ENCODE measurements at places on chromosomes 6 and 20.

DNA sequence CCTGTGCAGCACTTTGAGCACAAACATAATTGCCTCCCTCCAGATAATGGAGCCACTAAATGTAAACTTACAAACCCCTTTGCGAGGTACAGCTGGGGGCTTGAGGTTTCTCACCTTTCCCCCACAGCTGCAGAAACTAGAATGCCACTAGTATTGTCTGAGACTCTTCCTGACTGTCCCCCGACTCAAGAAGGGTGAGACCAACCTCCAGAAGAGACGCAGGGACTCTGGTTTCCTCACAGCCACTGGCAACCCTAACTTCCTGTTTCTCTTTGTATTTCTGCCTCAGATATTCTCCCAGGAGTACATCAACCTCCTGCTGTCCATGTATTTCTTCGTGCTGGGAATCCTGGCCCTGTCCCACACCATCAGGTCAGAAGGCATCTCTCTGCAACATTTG is 23.6 kb downstream of the HM13 start:
- no peak for DNase-seq

GRCh38 chr6:41288030-41288753 is 1.7 kb upstream of the TREM1 start:
- DNase-seq, result peak; percentile 63

- no peak for DNase-seq
Observed at GRCh38 chr6:78517399-78517798, 350.0 kb upstream of the IRAK1BP1 start.

DNA sequence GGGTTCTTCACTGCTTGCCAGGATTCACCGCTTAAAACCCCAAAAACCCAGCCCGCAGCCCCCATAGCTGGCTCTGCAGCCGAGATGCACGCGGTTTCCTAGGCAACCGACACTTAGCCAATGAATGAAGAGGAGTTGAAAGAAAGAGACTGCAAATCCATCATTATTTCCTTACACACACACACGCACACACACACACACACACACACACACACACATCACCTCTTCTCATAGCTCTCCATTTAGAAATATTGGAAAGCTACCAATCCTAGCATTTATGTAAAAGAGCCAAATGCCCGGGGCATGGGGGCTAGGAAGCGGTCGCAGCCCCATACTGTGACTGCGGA is 3.4 kb upstream of the TUBB2B start:
- no peak for DNase-seq

DNA sequence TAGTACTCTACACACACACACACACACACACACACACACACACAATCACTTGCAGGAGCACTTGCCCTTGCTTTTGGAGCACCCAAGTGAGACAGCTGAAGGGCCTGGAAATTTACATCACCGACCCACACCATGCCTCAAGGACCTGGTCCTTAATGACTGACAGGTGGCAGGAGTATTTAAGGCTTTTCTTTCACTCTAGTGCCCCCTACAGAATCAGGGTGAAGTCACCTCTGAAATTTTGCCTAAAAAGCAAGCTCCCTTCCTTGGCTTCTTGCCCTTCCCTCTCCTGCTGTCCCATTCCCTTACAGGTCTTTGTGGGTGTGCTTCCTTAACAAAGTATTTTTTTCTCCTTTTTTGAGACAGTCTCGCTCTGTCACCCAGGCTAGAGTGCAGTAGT is 353.5 kb upstream of the IRAK1BP1 start:
- DNase-seq, result no peak

DNA sequence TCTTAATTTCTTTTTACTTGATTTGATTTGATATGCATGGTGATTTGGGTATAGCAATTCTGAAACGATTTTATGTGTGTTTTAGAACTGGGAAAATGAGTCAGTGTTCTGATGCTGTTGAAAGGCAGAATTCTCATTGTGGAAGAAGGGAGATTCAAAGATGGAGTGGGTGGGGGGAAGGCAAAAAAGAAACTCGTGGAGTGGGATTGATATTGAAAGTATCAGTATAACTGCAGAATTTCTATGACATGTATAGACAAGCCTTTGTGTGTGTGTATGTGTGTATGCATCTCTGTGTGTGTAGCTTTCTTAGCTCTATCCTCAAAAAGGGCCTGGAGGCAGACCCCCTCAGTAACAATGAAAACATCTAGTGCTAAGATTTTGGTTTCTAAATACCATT is 184.3 kb upstream of the OLIG3 start:
- no peak for DNase-seq

- DNase-seq, result no peak
Observed at GRCh38 chr6:167572106-167572505, 247.2 kb downstream of the TTLL2 start.

- no peak for DNase-seq
Observed at GRCh38 chr6:101462576-101462975, 69.1 kb downstream of the GRIK2 start.

DNA sequence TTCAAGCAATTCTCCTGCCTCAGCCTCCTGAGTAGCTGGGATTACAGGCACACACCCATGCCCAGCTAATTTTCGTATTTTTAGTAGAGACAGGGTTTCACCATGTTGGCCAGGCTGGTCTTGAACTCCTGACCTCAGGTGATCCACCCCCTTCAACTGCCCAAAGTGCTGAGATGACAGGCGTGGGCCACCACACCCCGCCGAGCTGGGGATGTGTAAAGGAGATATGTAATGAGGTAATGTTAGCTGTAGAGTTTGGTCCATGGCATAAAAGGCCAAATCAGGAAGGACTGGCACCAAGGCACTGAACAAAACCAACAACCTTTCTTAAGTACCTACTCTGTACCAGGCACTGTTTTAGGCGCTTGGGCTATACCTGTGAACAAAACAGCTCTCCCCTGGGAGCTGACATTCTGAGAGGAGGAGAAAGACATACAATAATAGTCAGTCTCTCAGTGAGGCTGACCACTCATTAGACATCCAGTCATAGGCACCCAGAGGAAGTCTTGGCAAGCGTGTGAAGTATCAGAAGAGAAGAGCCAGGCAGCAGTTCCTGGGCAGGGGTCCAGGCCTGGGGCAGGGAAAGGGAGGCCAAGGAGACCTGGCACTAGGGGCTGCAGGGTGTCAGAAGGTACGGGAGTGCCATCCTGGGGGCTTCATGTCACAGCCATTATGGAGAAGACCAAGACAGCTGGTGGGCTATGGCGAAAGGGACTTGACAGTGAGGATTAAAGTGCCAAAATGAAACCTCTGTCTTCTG is 164.8 kb upstream of the DTNBP1 start:
- no peak for DNase-seq

- no peak for DNase-seq
Observed at GRCh38 chr6:151111670-151112069, 128.1 kb upstream of the AKAP12 start.

GRCh38 chr6:22026164-22026678 is 270.6 kb downstream of the PRL start:
- no peak for DNase-seq

GRCh38 chr6:170166511-170167122 is 124.3 kb downstream of the DLL1 start:
- no peak for DNase-seq

DNA sequence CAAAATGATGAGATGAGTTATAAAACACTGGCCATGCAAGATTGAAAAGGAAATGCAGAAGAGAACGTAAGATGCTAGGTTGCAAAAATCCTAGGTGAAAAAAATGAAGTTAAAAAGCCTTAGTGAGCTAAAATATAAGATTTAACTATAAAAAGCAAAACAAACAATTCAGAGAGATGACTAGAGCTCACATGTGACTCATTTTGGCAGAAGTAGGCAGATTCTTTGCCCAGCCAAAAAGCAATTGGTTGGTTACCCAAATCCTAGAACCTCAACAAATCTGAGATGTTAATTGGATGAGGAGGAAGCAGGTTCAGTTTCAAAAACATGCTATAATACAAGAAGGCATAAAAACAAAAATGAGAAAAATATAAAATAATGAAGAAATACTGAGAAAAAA is 249.1 kb downstream of the OGFRL1 start:
- DNase-seq, result no peak

GRCh38 chr6:52539607-52540006 is 37.3 kb downstream of the TRAM2 start:
- DNase-seq, result no peak

DNA sequence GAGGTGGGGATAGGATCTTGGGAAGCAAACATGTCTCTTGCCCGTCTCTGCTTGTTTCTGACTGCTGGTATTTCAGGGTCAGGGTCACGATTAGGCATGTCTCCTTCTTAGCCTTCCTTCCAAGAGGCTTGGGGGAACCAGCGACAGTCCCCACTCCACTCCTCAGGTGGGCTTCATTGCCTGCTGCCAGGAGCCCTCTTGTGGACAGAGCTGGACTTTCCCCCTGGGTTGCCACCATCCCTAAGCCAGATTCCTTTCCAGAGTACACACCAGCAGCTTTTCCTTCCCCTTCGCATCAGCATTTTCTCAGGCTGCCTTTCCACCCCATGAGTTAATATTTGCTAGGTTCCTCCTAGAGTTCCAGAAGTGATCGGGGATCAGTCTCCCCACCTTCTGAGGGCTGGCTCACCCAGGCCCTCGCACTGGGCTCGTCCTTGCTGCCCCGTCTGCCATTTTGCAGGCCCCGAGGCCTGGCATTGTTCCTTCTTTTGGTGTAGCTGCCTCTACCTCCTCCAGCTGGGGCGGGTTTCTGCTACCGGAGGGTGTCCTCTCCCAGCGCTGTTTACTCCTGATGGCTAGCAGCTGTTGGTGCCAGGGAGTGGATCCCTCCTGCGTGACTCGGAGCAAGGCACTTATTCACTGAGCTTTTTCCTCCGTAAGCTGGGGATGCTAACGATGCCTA is 8.8 kb upstream of the C20orf144 start:
- no peak for DNase-seq

DNA sequence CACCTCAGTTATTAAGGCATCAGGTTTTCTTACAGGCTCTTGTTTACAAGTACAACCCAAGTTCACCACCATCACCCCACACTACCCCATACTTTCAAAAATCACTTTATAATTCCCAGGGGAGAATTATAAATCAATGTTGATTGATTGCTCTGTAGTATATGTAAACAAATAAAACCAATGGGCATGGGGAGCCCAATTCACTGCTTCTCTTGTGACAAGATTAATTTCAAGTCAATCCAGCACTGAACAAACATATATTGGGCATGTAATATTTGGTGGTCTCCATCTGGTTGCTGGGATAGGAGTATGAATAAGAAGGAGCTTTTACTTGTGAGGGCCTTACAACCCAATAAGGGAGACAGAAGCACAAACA is 95.8 kb downstream of the CLVS2 start:
- no peak for DNase-seq

DNA sequence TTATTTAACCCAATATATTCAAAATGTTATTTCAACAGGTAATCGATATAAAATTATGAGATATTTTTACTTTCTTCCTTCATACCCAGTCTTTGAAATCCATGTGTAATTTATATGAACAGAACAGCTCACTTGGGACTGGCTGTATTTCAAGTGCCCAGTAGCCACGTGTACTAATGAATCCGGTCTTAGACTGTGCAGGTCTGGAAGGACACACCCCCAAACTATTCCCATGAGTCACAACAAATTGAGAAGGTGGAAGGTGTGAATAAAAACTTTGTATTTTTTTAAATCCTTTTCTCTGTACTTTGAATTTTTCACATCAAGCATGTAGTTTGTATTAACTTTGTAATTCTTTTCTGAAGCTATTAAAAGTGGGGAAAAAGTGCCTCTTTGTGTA is 2.8 kb downstream of the UNC5CL start:
- no peak for DNase-seq

DNA sequence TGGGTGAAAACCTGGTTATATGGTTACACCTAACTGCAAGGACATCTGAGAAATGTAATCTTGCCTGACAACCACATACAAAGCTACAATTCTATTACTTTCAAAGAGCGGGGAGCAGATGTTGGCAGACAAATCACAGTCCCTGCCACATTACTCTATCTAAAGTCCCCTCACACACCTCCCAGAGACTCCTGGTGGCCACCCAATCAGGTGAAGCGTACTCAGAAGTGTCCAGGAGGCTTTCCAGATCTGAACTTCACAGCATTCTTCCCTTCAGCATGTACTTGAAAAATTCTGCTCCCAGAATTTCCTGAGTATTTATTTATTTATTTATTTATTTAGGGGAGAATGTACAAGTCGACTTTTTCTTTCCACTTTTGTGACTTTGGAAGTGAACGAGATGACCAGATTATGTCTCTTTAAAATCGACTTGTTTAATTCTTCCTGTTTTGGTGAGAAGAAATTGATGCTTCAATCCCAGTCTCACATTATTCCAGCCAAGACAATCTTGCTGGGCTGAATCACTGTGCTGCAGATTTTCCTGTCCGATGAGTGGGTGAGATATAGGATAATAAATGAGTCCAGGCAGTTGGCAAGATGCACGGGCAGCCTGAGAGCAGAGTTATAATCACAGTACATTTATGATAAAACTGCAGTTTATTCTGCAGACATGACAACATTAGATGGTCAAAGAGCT is 46.9 kb upstream of the POPDC3 start:
- DNase-seq, result no peak

DNA sequence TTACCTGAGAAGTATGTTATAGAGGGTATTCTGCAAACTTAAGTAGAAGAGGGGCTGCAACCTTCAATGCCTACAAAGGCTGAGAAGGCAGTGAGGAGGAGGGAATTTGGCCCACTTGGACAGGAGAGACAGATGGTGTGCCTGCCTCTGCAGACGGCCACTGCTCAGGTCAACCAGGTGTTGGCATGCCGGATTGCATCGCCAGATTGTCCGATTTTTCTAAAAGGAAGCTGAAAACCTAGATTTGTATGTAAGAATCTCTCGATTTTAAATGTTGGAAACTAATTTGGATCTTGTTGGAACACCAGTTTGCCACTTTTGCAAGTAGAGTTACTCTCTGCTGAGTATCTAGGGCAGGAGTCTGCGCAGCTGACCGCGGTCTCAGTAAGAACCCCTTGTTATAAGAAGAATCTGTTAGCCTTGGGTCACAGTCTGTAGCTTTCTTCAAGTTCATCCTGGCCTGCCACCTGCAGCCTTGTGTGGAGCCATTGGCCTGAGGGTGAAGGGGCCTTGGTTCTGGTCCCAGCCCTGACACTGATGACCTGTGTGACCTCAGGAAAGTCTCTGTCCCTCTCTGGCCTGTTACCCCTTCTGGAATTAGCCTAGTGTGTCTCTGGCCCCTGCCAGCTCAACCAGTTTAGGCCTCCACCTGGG is 54.4 kb downstream of the TGM2 start:
- no peak for DNase-seq

DNA sequence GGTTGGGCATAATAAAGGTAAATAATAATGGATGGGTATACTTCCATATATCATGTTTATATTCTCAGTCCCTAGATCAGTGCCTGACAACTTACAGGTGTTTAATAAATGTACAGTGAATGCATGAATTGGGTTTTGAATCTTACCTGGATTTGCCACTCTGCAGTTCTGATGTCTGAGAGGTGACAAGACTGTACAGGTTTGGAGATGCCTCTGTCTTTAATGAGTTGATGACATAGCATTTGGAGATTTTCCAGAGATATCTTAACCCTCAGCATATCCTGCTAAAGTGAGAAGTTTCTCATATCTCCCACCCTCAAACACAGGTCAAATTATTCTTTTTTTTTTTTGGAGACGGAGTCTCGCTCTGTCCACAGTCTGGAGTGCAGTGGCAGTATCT is 2.2 kb downstream of the ANKS1A start:
- no peak for DNase-seq
